ENCODE measurements at places on chromosomes 11 and 22.

- DNase-seq, result no peak
These were observed 74.3 kb downstream of the SCN3B start for GRCh38 chr11:123580137-123580536.

DNA sequence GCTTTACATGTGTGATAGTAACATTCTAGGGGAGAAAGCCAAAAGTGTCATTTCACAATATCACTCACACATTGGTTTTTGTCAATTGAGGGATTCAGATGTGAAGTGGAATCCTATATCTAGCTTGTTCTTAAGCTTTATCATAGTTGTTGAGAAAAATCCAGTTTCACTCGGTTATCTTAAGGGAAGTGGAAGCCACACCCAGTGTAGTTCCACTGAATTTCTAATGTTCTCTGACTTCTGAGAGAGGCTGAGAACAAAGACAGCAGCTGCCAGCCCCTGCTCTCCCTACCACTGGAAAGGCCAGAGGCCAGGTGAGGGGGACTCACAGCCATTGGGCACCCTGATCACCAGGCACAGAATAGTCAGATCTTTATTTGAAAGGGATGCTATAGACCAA, 53.7 kb downstream of the THAP12 start:
- no peak for DNase-seq

DNA sequence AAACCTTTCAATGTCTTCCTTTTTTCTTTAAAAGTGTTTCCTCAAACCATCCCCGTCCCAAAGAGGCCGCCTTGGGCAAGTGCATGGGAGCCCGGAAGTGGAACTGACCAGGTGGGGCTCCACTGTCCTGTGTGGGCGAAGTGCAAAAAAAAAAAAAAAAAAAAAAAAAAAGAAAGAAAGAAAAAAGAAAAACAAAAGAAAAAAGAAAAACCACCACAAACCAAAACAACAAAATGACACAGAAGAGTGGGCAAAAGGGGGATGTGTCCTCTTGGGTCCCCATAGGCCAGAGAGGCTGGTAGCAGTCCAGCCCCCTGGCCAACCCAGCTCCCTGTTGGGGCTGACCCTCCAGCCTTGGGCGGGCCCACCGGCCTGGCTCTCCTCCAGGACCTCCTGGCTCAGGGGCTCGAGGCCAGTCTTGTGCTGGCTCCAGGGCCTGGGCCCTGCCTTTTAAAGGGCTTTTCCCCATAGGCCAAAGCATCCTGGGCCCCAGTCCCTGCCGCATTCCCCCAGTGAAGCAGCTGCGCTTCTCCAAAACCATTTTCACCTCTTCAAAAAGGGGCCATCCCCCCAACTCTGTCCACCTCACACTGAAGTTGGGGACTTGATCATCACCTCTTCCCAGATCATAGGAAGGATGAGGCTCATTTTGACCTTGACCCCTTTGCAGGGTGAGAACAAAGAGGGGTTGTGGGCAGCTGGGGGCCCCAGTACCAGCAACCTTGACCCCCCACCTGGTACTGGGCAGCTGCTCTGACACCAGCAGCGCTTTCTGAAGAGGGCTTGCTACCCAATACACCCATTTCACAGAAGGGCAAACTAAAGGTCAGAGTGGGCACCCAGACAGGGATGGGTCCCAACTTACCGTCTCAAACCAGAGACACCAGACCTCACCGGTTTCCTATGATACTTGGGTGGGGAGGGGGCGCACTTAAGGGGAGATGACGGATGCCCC, 9.4 kb downstream of the CBX6 start:
- no peak for DNase-seq

DNA sequence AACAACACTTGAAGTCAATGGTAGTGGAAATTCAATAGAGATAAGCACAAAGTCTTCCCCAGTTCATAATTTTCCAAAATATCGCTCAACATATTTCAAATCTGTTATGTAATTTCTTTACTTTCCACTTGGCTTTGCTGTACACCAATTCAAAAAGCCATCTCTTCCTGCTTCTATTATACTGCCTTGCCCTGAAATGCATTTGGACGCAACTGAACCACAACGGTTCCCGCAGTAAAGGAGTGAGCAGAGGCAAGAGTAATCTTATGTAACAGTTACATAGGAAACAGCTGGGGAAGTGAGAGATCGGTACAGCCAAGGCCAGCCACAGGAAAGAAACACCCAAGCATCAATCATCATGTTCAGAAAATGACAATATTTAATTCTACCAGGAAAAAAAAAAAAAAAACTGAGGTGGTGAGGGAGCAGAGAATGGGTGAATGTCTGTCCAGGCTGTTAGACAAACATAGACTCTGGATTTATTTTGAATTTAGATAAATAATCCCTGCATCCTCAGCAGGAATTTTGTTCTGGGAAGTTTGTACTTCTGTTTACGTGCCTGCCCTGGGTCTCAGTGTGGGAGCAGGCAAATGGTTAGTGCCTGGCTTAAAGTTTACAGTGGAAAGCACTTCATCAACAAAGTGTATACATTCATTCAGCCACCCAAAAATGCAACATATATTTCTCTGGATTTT, 392.2 kb downstream of the ETS1 start:
- no peak for DNase-seq

GRCh38 chr11:88282747-88283515, 54.6 kb downstream of the CTSC start:
- DNase-seq, result no peak

- DNase-seq, result no peak
These were observed 22.1 kb upstream of the BDNF start for GRCh38 chr11:27722117-27722952.

GRCh38 chr11:44574610-44575287, 9.3 kb downstream of the CD82 start:
- DNase-seq, result peak; percentile 55

DNA sequence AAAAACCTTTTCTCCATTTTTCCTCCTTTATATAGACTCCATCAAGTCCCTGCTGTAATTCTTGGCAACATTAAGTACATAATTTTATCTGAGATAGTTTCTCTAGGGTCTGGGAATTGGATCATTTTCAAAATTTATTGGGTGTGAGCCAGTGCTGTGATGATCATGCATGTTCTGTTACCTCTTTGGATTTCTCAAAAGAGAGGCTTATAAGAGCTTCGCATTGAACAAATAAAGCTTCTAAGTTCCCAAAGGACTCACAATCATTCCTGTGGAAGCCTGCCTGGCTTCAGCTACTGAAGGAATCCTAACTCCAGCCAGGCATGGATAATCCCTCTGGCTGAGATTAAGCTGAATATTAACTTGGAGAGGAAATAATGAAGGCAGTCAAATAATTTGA, 208.5 kb downstream of the RAB38 start:
- peak; percentile 74 for DNase-seq

DNA sequence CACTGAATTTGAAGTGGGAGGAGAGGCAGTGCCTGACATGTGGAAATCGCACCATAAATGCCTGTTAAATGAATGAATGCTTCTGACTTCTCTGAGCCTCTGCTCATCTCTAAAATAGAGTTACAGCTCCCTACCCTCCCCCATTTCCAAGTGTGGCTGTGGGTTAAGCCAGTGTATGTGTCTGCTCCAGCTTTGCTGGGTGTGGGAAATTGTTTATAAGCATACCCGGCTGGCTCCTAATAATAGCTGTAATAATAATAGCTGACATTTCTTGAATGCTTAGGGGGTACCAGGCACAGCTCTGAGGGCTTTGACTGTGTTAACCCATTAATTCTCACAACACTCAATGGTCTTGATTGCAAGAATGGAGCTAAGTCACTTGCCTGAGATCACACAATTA, 7.0 kb upstream of the FCHSD2 start:
- peak; percentile 52 for DNase-seq

- DNase-seq, result peak; percentile 91
These were observed 76.9 kb upstream of the TTLL12 start for GRCh38 chr22:43263645-43264514.

DNA sequence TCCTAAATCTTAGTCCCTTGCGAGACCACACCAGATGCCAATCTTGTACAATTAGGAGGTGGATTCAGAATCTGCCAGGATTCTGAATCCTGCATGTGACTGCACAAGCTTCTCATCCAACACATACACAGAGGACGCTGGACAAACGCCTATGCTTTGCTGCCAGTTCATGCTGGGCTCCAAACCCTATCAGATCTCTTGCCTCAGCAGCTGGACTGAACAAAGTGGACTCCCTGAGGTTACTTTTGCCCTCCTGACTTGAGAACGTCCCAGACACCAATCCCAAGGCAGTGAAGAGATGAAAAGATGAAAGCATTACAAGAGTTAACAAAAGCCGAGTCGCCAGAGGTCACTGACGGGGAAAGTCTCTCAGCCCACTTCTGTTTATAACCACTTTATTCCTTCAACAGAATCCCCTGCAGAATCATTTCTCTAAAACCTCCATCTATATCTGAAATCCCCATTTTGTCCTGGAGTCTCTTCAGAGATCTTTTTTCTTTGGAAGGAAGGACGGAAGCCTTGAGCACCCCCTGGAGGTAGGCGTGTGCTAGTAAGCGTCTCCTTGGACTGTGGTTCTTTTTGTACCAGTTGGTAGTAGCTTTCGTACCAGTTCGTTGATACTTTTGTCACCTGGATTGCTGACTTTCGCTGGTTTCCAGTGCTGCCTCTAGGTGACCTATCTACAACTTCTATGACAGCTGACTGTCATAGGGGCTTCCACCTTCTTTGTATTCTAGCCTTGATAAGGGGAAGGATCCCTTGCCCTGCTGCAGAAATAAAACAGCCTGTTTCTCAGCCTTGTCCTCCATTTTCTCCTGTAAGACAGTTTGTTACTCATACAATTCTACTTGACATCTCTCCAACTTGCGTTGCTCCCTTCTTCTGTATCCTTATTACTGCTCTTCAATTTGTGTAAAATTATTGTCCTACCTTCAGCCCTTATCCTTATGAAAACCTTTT, 26.1 kb upstream of the EED start:
- DNase-seq, result peak; percentile 35

- DNase-seq, result no peak
These were observed 81.9 kb upstream of the PICALM start for GRCh38 chr11:86150847-86151173.

DNA sequence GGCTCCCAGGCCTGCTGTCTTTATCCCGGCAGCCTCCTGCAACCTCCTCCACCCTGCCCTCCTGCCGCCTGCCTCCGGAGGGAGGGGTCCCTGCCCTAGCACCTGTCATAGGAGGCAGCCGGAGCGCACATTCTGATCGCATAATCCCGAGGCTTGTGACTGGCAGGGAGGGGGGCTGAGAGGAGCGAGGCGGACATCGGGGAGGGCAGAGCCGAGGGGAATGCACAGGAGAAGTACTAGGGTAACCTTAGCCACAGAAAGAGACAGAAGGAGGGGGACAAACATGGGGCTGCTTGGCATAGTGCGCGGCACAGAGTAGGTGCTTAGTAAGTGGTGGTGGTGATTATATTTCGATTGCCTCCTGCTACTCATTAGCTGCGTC, 9.2 kb upstream of the ALX4 start:
- DNase-seq, result no peak

GRCh38 chr11:80593648-80594374, 1153.0 kb upstream of the TENM4 start:
- DNase-seq, result peak; percentile 50

DNA sequence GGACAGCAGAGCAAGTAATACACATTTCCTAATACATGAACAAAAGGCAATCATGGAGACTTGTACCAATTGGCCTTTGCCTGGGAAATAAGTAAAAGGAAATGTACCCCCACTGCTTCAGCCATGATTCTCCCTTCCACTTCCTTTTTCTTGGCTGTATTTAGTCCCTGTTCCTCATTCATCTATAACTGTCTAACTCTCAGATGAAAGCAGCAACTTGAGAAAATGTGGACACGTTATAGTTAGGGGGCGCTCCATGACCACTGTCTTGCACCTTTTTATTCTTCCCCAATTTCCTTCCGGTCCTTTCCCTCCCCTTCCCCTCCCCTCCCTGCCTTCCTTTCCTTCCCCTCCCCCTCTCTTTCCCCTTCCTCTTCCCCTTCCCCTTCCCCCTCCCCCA, 61.3 kb upstream of the BARX2 start:
- no peak for DNase-seq

DNA sequence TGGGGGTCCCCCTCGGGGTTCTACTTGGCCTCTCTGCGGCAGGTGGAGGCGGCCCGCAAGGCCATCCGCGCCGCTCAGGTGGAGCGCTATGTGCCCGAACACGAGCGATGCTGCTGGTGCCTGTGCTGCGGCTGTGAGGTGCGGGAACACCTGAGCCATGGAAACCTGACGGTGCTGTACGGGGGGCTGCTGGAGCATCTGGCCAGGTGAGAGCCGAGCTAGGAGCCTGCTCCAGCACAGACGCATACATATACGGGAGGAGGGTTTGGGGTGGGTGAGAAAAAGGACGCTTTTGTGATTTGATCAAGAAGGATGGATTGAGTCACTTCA, 415 bp downstream of the CENATAC start:
- no peak for DNase-seq

- DNase-seq, result no peak
These were observed 137.3 kb upstream of the CEP126 start for GRCh38 chr11:101777476-101777875.

DNA sequence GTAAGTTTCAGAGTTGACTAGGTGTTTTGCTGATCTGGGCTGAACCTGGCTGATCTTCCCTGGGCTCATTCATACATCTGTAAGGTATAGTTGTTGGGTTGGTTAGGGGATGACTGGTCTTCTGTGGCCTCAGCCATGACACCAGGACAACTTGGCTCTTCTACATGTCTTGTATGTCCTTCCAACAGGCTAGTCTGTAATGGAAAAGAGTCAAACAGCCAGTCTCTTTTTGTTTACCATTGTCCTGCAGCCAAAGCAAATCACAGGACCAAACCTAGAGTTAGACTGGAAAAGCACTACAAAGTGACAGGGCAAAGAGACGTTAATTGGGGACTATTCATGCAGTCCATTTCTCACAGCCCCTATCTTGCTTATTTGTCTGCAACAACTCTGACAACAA, 17.8 kb downstream of the SERPING1 start:
- DNase-seq, result no peak

GRCh38 chr11:64360448-64360921, 1.5 kb downstream of the RPS6KA4 start:
- no peak for DNase-seq
